Natural killer cell (primary cell): ENCODE measurements at places on chromosomes 13 and 19. TPM values are rescaled to one million over a fixed set of nuclear protein-coding genes. Genes with fewer than 3 reads are reported as not detected.

DNA sequence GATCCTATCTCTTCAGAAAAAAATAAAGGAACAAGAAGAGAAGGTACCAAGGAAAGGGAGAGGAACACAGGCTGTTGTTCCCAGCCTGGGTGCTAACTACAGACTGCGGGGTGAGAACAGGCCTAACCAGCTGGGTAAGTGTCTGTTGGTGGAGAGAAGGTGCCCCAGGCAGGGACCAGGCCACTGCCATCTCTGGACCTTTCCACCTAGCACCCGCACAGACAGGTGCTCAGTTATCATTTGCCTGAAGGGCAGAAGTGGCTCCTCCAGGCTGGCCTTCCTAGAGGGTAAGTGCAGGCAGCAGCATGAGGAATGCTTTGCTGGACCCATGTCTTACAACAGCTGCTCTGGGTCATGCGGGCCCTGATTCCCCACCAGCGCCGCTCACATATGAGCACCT lies 10.1 kb downstream of the DNMT1 start:
- DNase-seq, result no peak

DNA sequence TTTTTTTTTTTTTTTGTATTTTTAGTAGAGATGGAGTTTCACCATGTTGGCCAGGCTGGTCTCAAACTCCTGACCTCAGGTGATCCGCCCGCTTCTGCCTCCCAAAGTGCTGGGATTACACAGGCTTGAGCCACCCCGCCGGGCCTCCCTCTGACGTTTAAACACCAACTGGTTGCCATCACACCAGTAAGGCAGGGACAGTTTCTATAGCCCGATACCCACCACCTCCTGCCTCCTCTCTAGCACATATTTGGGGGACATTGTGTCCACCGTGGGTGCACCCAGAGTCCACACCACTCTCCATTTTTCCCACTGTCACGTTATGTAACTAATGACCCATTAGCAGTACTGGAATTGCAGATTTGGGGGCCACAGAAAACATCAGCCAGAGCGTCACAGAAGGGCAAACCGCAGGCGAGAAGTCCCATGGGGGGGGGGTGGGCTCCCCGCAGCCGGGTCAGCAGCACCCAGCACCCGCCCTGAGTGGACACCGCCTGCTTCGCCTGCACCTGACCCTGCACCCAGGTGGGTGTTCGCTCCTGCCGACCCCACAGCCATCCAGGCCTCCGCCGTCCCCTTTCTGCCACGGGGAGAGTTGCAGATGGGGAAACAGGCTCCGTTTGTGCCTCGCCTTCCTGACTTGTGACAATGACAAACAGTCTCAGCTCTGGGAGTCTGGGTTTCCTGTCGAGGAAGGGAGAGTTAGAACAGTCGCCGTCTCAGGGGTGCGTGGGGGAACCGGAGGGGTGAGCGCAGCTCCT lies 3.6 kb downstream of the ONECUT3 start:
- DNase-seq, result no peak

- peak; percentile 53 for DNase-seq
These were observed 13.6 kb upstream of the LATS2 start for GRCh38 chr13:21075011-21075378.

DNA sequence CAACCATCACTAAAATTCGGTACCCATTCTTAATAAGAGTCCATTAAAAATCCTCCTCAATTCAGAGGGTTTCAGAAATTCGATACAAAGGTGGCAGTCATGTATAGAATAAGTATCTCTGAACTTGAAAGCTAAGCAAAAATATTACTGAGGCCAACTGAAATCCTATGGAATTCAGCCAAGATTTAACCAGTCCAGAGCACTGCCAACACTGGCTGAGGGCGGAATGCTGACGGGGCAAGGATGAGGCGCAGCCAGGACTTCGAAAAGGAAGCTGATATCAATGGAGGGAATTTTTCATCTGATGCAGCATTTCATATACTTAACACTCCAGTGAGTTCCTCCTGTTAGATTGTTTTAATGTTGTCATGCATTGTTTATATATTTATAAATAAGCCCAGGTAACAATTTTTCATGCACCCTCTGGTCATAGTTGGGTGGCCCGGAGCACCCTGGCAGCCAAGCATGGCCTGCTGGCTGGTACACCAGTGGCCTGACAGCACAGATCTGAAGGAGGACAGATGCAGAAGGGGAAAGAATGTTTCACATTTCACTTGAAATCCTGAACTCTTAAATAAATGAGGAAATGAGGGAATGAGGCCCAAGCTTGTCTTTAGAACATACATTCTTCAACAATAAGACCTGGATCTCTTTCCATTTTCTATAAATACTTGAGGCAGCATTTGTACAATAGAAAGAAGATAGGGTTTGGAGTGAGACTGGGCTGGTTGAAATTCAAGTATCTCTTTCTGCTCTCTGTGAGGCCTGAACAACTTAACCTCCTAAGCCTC lies 41.5 kb downstream of the WDFY2 start:
- DNase-seq, result no peak

GRCh38 chr13:61831026-61831425 lies 415.4 kb upstream of the PCDH20 start:
- DNase-seq, result no peak

DNA sequence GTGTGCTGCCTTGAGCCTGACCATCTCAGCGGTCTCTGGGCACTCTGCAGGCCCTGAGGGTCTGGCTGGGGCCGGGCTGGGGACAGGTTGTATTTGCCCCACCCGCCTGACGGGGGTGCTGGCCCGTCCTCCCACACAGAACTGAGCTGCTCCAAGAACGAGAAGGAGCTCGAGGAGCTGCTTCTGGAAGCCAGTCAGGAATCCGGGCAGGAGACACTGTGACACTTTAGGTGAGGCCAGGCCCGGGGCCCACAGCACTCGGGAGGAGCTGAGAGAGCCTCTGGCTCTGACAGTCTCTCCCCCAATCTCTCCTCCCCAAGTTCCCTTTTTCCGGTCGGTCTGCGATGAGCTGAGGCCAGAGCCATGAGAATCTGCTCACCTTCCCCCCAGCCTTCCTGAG lies 14.5 kb downstream of the NKPD1 start:
- DNase-seq, result no peak

DNA sequence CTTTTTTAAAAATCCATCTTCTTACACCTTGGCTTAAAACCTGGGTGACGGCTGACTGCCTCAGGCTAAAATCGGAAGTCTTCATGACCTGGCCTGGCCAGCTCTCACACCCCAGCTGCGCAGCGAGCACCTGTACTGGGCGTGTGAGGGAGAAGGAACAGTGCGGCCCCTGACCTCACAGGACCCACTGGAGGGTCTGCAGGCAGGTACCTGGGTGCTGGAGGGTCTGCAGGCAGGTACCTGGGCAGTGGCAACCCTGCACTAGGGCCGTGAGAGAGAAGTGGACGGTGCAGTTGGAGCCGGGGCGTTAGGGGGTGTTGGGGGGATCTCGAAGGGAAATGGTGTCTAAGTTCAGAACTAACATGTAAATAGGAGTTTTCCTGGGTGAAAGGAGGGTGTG lies 144.3 kb downstream of the STK24 start:
- DNase-seq, result no peak

GRCh38 chr13:33218020-33218419 lies 67.5 kb downstream of the STARD13 start:
- DNase-seq, result no peak

DNA sequence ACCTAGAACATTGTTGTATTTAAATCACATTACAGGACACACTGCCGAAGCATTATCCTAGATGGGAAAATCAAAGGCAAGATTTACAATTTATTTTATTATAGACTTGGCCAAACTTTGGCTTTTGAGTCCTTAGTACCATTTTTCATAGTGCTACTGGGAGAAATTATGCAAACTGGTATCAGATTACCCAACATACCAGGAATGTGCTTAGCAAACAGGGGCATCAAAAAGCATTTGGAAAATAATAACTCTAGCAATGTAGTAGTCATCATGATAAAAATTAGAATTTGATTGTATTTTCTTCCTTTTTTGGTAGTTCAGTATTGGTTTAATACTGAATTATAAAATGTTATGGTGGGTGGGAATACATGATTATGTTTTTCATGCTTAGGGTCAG lies 34.0 kb downstream of the GPC6 start:
- no peak for DNase-seq

DNA sequence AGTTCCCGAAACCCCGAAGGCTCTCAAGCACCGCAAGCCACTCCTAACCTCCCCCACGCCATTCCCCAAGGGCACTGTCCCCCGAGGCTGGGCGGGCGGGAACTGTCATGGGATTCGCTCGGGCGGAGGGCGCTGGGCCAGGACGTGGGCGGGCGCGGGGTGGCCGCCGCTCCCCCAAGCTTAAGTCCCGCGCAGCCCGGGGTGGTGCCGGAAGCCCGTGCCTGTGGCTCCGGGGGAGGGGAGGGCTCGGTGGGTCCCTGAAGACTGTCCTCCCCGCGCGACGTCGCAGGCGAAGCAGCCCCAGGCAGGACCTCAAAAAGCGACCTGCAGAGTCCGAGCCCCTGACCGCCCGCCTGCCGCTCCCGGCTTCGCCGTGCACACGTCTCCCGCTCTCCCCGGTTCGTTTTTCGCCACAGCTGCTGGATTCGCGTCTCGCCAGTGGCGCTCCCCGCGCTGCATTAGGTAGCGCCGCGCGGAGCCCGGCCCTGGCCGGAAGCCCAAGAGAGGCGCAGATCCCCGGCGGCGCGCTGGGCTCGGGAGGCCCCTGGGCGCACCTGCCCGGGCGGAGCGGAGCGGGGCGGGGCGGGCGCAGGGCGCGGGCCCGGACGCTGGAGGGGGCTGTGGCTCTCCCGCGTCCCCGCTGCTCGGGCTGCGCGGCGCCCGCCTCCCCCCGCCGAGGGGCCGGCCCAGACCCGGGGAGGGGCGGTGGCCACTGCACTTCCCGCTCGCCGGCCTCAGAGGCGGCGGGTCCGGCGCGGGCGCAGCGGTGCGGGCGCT lies at the start of gene FARP1:
Gene FARP1, plus strand, starts transcription at position 715 of the 777 bp plus-strand sequence. CDS start 70,149 bp downstream, outside the sequence.
- peak; percentile 18 for DNase-seq

DNA sequence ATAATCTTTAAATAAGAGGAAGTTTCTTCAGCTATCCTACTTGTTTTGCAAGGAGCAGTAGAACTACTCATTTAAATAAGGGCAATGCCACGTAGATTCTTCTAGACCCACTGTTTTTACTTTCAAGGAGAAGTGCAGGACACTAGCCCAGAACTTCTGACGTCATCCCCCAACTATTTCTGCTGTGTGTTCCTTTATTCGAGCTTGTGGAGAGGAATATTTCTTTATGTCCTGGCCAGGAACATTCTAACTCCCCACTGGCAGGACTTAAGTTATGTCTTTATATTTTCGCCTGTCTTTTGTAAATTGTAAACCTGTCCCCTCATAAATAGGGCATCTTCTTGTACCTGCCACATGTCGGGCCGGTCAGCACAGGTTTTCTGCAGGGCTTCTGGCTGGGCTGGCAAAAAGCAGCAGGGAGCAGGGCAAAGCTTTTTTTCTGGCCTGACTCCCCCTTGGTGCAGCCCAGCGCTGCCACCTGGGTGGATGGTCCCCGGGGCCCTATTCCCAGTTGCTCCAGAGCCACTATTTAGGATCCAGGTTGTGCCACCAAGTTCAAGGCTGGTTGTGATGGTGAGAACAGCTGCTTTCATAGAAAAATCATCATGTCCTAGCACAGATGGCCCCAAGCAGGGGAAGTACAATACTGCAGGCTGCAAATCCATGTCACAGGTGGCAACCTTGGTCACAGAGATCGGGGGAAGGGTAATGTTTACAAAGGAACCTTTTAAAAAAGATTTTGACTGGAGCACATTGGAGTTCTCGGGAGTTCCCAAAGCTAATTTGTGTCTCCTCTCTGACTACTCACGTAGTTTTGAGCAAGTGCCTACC lies 1.8 kb downstream of the MBNL2 start:
- DNase-seq, result no peak

GRCh38 chr13:110394371-110394841 lies 87.3 kb downstream of the COL4A2 start:
- DNase-seq, result no peak

DNA sequence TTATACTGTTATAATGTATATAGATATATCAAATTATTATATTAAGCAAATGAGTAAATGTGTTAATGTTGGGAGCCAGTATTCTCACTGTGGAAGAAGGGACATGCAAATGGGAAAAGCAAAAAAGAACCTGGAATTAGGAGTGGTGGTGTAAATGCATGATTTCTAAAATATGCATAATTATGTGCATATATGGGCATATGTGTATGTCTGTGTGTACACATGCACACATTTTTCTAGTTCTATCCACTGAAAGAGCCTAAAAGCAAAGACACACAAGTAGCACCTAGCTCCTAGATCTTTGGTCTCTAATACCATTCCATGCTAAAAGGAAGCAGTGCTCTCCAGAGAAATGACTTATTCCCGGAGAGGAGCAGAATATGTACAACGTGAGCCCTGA lies 38.3 kb upstream of the CEACAM20 start:
- no peak for DNase-seq

GRCh38 chr19:49988433-49988832 lies 27.5 kb upstream of the SIGLEC11 start:
- DNase-seq, result no peak

DNA sequence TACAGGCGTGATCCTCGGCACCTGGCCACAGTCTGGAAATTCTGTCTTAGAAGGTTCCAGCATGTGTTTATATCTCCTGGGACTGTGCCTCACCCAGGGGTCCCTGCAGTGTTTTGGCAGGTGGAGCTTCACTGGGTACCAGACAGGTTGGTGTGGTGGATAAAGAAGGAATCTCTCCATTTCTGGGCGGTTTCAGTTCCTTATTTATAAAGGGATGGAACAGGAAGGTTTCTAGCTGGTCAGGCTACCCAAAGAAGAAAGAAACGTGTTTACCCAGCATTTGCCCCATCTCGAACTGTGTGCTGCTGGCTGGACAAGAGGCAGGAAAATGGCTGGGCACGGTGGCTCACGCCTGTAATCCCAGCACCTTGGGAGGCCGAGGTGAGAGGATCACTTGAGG lies 9.8 kb downstream of the PNPLA6 start:
- DNase-seq, result no peak

- DNase-seq, result no peak
These were observed 40.4 kb downstream of the MLLT1 start for GRCh38 chr19:6239401-6239844.

DNA sequence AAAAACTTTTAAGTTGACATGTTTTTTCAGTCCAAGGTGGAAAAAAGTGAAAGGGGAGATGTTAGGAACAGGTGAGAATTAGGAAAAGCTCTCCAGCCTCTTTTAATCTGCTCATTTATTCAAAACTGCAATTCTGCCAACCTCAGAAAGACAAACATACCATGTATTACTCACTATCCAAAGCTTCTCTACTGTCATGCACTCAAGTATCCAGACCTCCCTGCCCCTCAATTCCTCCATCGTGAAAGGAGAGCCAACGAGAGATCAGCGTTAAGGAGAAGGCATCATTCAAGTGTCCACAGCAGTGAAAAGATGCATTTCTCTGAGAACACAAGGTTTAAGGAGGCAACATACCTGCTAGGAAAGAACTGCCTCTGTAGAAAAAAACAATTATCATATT lies 24.5 kb downstream of the DIAPH3 start:
- DNase-seq, result no peak

RSPH6A gene
- total RNA-seq, result 0.63 TPM

STOML3 gene
- total RNA-seq, result not detected

RFPL4AL1 gene
- not detected for total RNA-seq
